ENCODE measurements at places on chromosomes 3 and 15.
A peak's percentile ranks its signal among the peaks of the same experiment; 100 is the strongest.

GRCh38 chr3:64098670-64099069, 75.4 kb upstream of the PSMD6 start:
- no peak for DNase-seq

GRCh38 chr3:48514431-48515227, 10.7 kb upstream of the SHISA5 start:
- DNase-seq, result no peak

DNA sequence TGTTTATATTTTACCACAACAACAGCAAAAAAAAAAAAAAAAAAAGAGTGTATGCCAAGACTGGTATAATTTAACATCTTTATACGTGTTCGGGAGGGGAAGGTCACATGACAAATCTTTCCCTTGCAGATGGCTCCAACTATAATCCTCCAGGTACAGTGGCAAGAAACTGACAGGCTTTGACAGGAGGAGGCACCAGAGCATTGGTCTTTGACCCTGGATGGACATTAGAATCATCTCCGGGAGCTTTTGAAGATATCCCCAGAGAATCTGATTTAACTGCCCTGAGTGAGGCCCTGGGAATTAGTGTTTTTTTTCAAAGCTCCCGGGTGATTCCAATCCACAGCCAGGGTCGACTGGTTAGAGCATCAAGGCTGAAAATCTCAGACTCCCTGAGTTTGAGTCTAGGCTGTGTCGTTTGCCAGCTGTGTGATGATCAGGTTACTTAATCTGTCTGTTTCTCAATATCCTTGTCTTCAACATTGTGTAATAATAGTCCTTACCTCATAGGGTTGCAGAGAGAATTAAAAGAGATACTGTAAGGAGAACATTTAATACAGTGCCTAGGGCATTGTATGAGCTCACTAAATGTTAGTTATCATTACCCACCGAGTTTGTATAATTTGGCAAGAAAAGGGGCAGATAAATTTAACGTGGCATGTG, 8.9 kb upstream of the SEMA5B start:
- DNase-seq, result no peak

GRCh38 chr15:73924171-73924921, 1.9 kb upstream of the LOXL1 start:
- DNase-seq, result peak; percentile 54

GRCh38 chr3:133384331-133385027, 15.4 kb upstream of the BFSP2 start:
- peak; percentile 43 for DNase-seq

- DNase-seq, result peak; percentile 69
These were observed 583 bp upstream of the C3orf49 start for GRCh38 chr3:63818282-63819150.

DNA sequence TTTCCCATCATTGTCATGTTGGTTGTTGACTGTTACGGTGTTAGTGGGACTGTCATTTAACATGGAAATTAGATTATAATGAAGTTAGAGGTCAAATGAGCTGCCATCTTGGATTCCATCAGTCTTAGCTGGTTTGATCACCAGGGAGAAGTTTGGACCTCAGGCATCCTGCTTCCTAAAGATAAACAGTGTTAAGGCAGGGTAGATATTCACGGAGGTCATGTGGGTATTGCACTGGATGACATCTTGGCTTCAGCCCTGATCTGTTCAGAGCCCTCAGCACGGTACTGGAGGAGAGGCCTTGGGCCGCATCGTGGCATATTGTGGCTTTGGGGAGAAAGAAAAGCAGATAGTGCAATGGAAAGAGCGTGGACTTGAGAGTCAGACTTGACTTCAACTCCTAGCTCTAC, 11.1 kb upstream of the MUC20 start:
- no peak for DNase-seq

GRCh38 chr15:77557564-77557963, 75.1 kb downstream of the LINGO1 start:
- no peak for DNase-seq

DNA sequence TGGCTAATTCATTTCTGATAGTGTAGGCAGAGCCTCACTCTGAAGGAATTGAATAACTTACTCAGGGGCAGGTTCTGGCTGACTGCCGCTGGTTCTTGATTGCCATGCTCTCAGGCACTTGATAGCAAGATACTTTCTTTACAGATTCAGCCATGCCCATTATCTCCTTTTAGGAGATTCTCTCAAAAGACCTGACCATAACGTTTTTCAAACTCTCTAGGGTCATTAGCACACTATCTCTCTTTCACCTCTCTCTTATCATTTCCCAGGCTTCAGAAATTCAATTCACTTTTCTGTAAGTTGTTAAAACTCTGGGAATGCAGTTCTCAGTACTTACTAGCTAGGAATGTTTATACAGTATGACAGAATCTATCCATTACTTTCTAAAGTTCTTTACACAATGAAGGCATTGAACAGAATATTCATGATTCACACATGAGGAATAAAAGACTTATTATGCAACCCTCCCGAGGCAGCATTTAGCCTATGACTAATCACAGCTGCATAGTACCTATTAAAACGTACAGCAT, 850.3 kb upstream of the CADM2 start:
- no peak for DNase-seq

GRCh38 chr3:193590088-193590856, 2.7 kb upstream of the OPA1 start:
- DNase-seq, result no peak

DNA sequence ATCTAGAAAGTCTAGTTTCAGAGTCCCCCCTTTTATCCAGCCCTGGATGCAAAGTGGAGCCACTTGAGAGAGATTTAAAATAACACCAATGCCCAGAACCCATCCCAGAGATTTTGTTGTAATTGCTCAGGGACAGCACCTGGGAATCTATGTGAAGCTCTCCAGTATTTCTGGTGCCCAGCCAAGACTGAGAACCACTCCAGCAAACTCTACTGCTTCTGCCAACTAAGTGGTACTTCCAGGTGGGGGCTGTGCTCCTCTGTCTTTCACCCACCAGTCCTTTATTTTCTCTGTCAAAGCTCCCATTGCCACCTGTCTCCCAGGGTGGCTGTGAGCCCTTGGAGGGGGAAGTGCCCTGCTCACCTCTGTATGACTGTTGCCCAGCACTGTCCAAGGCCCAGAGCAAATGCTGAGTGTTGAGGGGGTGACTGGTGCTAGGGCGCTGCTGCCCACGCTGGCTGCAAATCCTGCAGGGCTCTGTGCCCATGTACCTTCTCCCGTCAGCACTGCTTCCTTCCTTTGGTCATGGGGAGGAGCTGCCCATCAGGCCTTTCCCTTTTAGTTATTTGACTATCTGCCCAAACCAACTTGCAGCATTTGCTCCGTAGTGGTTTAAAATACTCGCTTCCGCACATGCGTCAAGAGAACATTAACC, 9.4 kb downstream of the CLSTN2 start:
- DNase-seq, result no peak

- no peak for DNase-seq
These were observed 36.5 kb upstream of the CBLB start for GRCh38 chr3:105905328-105905727.

DNA sequence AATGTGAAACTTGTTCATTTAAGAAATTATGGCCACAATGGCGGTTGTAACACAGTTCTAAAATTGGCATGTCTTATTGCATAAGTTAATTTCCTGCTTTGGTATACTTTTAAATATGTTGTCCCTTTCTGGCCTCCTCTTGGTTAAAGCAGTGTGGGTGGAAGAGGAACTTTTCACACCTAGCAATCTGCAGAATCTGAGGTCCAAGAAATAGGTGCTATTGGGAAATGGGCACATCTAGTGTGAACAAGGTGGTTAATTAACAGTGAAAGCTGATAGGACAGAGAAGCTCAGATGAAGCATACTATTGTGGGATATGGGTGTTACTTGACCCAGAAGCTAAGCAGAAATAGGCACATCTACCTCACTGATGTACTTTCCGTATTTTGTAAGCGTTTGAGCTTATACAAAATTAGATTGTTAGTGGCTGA, 10.6 kb downstream of the CMC1 start:
- no peak for DNase-seq

DNA sequence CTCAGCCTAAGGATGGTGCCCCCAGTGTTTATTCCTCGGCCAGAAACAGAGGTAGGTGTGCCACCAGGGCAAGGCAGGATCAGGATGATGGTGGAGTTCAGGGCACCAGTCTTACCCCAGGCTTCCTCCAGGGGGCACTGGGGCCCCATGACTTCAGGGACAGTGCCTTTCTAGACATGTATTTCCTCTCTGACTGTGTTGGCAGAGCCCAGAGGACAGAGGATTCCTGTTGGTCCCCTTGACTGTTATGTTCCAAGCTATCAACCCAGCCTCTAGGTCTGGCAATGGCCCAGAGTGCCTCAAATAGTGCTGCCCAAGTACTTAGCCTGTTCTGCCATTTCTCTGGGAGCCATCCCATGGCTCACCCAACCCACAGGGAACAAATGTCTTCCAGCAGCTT, 2.8 kb downstream of the HEMK1 start:
- DNase-seq, result peak; percentile 93

DNA sequence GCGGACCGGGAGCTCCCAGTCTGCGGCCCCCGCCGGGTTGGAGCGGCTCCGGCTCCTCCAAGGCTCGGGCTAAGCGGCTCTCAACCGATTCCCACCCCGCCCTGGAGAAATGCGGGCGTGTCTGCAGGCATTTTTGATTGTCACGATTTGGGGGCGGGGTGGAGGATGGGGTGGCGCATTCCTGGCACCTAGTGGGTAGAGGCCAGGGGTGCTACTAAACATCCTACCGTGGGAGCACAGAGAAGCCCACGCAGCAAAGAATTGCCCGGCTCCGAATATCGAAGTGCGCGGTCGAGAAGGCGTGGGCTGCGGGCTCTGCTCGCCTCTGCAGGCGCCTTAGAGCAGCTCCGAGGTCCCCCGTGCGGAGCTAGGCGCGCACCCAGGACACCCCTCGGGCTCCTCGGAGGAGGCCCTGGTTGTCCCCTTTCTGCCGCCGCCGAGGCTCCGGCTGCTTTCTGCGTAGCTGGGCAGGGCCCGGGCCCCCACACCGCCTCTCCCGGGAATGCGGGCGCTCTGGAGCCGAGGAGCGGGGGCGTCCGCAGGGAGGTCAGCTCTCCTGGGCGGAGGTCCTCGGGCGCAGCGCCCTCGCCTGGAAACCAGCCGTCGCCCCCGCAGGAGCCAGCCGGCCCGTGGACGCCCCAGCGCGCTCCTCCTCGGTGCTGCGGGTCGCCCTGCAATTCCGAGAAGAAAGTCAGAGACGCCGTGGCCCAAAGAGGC, 16.5 kb upstream of the LAMP3 start:
- DNase-seq, result peak; percentile 74

Measured in activated T-cell treated with anti-CD3 and anti-CD28 coated beads, Interleukin-2, amount 50 U/mL, for 48 hours (primary cell).